ENCODE measurements at places on chromosomes 3 and 15.

GRCh38 chr3:188108703-188109412, 45.1 kb upstream of the LPP start:
- no peak for DNase-seq

DNA sequence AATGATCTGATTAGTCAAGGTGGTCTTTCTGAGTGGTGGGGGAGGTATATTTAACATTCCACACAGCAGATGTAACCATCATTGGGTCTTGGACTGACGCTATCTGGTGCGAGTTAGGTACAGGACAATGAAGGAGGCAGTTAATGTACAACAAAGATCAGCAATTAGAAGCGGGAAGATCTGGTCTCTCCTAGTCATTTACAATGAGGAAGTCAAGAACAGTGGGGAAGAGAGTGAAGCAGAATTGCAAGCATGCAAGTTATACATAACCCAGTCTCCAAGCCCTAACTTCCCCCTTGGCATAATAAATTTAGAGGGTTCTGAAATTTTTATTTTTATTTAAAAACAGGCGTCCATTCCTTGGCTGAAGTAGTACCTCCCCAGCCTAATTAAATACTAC, 14.1 kb downstream of the GPD1L start:
- DNase-seq: no peak

GRCh38 chr15:28974142-28974541, 88.4 kb downstream of the APBA2 start:
- no peak for DNase-seq

DNA sequence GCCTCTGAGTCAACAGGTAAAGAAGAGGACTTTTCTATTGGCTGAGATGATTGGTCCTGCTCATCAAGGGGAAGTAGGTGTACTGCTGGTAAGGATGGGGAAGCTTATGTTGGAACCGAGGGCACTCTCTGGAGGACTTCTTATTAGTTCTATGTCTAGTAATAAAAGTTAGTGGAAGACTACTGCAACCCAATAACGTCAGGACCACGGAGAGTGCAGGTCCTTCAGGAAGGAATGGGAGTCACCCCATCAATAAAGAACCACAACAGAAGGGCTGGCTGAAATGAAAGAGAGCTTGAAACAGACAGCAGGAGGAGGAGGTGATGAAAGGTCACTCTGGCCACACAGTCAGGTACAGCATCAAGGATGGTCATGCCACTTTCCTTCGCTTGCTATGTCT, 68.8 kb upstream of the PRR23E start:
- no peak for DNase-seq

- no peak for DNase-seq
These were observed 313.2 kb upstream of the MME start for GRCh38 chr3:154766765-154767503.

- no peak for DNase-seq
These were observed 127.0 kb downstream of the EPHB1 start for GRCh38 chr3:134922101-134922500.

- DNase-seq: no peak
These were observed 252.3 kb upstream of the CHRM5 start for GRCh38 chr15:33716025-33716424.

- no peak for DNase-seq
These were observed 214.2 kb downstream of the MEIS2 start for GRCh38 chr15:36886191-36886590.

DNA sequence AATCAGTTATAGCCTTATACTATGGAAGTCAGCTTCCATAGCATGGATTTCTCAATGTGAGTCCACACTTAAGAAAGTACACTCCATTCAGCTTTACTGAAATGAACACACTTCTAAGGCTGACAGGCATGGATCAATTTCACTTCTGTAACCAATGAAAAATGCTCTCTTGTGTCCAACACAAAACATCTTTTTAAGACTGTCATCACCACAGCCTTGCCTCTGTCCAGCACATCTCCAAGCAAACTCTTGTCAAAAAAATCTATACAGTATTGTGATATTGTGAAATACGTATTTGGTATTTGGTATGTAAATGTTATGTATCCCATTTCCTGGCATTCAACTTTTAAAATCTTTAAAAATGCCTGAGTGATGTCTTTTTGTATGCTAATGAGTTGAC, 208.7 kb downstream of the RAP2B start:
- no peak for DNase-seq

DNA sequence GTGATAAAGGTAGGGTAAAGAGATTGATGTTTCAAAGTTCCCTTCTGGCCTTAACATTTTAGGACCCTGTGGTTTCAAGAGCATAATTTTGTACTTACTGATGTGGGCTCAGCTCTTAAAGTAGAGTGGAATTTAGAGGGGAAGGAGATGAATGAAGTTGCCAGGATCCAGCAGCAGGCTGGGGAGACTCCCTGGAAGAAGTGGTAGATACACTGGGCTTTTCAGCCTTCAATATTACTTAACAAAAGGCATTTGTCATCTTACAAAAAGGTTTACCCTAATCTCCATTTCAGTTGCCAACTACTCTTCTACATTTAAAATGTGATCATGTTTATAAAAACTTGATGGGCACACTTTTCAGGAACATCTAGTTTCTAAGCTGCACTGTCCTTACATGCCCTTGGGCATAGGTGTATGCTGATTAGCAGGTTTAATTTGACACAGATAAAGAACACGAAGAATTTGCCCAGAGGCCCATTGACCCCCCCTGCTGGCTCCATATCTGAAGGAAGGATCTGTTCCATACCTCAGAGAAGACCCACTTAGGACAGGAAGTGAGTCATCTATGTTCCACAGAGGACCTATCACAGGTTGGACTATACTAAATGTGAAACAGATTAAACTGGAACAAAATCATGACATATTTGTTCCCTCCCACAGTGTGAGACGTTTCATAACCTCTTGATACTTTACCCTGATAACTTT, 93.0 kb upstream of the LPP start:
- no peak for DNase-seq

All from NCI-H1092 treated with DMSO at 0.1 percent for 48 hours (cell line).